ENCODE measurements at places on chromosomes 11 and 22.

DNA sequence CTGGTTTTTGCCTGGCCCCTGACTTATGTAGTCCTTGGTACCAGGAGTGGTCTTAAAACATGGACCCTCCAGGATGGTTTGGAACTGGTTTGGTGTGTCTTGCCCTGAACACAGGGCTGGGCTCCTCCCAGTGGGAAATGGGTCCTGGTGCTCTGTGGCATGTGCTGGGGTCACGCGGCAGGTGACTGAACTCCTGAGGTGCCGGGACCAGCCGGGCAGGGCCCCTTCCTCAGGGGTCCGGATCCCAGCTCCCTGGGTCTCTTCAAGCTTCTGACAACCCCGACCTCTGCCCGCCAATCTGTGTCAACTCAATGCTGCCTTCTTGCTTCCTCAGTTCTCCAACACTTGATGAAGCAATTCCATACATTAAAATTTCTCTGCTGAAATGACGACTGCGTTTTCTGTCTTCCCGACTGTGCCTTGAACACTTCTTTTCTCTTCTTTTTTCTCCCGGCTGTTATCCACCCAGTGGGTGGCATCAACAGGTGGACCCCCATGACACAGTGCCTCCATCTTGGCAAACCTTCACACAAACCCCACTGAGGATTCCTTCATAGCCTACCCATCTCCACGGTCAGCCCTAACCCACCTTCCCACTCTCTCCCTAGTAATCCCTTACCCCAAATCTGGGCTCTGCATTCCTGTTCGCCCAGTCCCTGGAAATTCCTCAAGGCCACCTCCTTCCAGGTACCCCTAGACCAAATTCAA, 4.4 kb downstream of the IFT27 start:
- no peak for DNase-seq

DNA sequence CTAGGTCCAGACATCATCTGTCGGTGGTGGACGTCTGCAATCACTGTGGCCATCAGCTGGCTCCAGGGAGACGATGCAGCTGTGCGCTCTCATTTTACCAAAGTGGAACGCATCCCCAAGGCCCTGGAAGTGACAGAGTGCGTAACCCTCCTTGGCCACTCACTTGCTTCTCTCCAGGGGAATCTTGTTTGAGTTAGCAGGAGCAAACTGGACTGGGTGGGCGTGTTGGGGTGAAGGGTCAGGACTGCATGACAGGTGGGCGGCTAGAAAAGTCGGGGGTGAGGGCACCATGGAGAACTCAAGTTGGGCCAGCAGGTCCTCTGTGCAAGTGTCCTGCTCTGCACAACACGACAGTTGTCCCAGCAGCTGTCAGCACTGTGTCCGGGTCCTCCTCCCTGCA, 16.2 kb downstream of the SHISA8 start:
- no peak for DNase-seq

- no peak for DNase-seq
Measured at GRCh38 chr11:16310943-16311342, 45.4 kb downstream of the SOX6 start.

- DNase-seq, result no peak
Measured at GRCh38 chr11:1356007-1356435, 33.7 kb upstream of the BRSK2 start.

- no peak for DNase-seq
Measured at GRCh38 chr22:20057596-20058268, 22.3 kb upstream of the DGCR8 start.

- DNase-seq, result no peak
Measured at GRCh38 chr11:26557666-26558065, 14.4 kb downstream of the MUC15 start.

DNA sequence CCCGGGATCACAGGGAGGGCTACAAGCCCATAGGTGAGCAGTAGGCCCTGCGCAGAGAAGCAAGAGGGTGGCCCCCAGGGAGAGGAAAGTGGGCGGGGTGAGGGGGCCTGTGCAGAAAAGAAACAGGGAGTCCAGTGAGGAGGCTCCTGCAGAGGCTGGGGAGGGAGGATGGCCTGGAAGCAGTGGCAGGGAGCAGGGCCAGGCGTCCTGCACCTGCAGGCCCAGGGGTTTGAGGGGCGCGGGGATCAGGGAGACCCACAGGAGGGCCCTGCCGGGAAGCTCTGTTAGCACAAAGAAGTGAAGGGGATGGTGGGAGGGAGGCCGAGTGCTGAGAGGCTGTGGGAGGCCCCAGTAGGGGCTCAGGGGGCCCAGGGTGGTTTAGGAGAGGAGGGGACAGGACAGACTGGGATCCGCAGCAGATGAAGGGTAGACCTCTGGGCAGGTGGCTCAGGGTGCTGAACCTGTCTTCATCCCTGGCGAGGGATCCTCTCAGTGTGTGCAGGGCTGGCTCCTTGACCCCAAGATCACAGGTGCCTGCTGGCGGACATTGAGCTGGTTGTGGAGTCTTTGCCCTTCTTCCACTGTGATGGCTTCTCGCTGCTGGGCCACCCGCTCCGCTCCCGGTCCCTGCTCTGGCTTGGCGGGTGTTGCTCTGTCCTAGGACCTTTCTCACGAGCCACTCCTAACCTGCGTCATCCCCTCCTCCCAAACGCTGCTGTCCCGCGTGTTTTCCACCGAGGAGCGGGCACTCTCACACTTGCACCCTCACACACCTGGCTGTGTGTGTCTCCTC, 31.8 kb upstream of the CELSR1 start:
- no peak for DNase-seq

DNA sequence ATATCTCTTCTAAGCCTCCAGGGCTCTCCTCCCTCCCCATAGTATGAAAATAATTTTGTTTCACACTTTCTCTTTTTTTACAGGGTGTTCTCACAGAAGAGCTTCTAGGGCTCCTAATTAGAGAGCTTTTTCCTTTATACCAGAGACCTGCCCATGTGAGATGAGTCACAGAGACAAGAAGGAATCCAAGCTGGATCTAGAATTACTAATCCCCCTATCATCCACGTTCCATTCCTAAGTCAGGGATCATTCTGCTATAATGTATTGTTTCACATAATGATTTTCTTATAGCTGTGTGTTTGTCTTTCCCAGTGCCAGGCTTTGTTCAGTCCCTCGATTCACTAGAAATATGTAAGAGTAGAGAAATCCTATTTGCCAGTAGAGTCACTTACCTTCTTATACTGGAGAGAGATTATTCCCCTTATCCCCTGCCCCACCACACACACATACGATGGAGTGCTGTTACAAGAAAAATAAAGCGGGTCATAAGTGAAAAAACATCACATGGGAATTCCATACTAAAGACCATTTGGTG, 778.3 kb upstream of the LRRC4C start:
- DNase-seq, result no peak

GRCh38 chr11:9028581-9028980, 24.8 kb upstream of the NRIP3 start:
- no peak for DNase-seq

DNA sequence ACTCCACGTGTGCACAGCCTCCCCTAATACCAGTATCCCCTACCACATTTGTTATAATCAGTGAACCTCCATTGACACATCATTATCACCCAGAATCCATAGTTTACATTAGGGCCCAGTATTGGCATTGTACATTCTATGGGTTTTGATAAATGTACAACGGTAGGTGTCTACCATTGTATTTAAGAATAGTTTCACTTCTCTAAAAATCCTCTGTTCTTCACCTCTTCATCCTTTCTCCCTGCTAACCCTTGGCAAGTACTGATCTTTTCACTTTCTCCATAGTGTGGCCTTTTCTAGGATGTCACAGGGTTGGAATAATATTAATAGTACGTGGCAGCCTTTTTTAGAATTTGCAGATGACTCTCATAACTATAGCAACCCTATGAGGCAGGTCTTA, 353.8 kb downstream of the DDX10 start:
- DNase-seq, result no peak

DNA sequence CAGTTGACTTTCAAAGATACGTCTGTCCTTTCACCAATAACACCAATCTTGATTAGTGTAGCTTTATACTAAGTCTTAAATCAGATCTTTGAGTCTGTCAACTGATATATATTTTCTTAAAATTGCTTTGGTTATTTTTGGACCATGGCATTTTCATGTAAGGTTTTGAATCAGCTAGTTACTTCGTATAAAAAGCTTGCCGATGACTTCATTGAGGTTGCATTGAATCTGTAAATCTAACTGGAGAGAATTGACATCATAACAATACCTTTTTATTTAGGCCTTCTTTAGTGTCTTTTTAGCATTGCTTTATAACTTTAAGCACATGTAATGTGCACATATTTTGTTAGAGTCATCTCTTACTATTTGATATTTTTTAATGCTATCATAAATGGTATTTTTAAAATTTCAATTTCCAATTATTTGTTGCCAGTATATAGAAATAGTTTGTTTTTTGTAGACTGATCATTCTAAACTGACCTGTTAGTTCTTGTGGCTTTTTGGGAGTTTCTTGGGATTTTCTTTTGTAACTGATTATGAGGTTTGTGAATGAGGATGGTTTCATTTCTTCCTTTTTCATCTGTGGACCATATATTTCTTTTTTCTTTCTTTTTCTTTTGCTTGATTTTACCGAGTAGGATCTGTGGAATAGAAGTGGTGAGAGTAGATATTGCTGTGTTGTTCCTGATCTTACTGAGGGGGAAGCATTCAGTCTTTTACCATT, 61.4 kb downstream of the DDX10 start:
- no peak for DNase-seq

DNA sequence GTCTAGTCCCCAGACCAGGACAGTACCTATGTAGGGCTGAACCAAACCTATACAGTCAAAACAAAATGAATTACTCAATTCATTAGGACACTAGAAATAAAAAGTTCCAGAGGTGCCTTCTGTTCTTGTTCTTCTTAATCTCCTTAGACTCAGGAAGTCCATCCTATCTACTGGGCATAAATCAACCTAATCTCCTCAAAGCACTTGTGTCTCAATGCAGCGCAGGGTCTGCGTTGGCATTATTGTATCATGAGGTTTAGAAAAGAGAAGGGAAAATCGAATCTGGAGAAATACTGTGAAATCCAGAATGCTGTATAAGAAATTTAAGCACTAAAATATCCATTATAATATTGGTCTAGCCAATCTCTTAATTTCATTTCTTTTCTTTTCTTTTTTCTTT, 2.4 kb upstream of the OR10V1 start:
- no peak for DNase-seq

DNA sequence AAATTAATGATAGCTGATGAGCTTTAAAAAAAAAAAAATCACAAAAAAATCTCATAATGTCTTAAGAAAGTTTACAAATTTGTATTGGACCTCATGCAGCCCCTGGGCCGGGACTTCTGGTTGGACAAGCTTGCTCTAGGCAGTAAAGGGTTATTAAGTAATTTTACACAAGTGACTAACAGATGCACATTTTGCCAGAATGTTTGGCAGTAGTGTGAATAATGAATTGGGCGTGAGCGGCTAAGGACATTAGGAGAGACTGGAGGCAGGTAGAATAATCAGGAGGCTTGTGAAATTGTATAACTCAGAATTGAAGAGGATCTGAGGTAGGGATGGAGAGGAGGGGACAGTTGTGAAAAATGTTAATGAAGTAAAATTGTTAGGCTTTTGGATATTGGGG, 77.4 kb downstream of the HIPK3 start:
- no peak for DNase-seq

DNA sequence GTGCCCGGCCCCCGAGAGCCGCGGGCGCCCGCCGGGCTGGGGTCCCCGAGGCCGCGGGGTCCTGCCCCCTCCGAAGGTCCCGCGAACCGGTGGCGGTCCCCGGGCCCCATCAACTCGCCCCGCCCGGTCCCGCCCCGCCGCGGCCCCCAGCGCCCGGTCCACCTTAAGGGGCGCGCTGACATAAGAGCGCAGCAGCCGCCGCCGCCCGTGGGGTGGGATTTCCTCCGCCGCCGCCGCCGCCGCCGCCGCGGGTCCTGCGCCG, at the start of gene ZDHHC8:
ZDHHC8 (plus strand) TSS at position 208 of the 262 bp plus-strand sequence. CDS start 144 bp downstream, outside the sequence.
- no peak for DNase-seq

GRCh38 chr11:65502555-65503367, 3.9 kb downstream of the MALAT1 start:
- no peak for DNase-seq

DNA sequence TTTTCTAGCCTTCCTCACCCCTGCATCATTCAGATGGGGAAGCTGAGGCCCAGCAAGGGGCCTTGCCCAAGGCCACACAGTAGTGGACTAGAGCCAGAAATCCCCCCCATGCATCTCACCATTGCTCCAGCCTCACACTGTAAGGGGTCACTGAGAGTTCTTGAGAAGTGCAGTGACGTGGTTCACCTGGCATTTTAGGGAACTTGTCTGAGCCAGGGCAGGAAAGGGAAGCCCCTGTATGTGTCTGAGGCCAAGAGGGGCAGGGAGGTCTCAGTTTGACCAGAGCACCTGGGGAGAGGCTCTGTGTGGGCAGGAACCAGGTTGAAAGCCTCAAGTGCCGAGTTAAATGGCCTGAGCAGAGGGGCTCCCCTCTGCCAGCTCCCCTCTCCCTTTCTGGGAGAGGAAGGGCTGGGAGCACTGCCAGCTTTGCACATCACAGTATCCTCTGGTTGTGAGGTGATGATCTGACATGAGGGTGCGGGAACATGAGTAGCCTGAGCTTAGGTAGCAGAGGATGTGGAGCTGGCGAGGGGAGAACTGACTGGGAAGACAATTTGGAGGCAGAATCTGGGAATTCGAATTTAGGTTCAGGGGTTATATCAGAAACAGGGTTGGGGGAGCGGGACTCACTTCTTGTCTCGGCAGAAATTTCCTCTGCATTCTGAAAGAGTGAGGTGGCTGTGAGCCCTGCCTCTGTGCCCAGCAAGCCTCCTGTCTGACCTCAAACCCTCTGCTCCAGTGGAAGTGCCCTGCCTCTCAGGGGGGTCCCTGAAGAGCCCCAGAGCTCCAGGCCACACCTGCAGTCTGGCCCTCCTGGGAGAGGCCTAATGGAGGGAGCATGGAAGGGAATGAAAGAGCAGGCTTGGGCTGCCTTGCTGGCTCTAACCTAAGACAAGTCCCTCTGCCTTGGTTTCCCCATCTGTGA, 14.6 kb downstream of the ARHGEF17 start:
- no peak for DNase-seq

DNA sequence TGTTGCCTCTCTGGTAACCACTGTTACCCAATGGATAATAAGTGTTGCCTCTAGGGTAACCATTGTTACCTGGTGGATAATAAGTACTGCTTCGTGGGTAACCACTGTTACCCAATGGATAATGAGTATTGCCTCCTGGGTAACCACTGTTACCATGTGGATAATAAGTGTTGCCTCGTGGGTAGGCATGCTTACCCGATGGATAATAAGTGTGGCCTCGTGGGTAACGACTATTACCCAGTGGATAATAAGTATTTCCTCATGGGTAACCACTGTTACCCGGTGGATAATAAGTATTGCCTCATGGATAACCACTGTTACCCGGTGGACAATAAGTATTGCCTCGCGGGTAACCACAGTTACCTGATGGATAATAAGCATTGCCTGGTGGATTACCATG, 13.8 kb upstream of the NXPE4 start:
- no peak for DNase-seq

- no peak for DNase-seq
Measured at GRCh38 chr11:107648242-107648641, 57.3 kb downstream of the ELMOD1 start.

GRCh38 chr22:30609260-30610185, 2.5 kb downstream of the TCN2 start:
- peak; percentile 49 for DNase-seq
